CD4-positive, alpha-beta T cell (primary cell): ENCODE measurements at places on chromosomes 5 and 9. TPM values are rescaled to one million over a fixed set of nuclear protein-coding genes. Genes with fewer than 3 reads are reported as not detected.

The ZNF618 gene
- 1.2 TPM for total RNA-seq

The FCN2 gene
- not detected for total RNA-seq

DNA sequence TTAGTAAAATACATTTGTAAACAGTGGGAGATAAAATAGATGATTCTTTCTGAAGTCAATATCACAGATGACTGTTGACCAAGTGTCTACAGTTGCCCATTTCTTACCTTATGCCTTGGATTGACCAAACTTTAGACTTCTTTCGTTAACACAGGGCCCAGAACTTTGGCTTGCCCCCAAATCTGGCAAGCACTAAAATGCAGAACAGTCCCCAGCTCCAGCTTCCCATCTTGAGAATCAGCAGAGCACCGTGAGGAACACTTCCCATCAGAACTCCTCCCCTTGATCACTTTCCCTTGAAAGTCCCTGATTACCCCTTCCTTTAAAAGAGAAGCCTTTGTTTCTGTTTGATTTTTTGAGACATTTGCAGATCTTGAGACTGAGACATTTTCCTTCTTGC lies 1039.9 kb downstream of the TLE1 start:
- no peak overlapping the region for H3K27ac ChIP-seq
- no peaks in the 10 kb centered on the region for H3K27me3 ChIP-seq
- no peak for DNase-seq
- no peaks in the 10 kb centered on the region for H3K4me1 ChIP-seq

GRCh38 chr9:137305060-137305797 lies 3.2 kb upstream of the NRARP start:
- no peaks in the 10 kb centered on the region for H3K36me3 ChIP-seq
- peak overlapping the region; percentile 14 for H3K4me3 ChIP-seq
- no peak overlapping the region for H3K27ac ChIP-seq
